ENCODE measurements at places on chromosomes 6 and 20. TPM values are rescaled to one million over a fixed set of nuclear protein-coding genes. Genes with fewer than 3 reads are reported as not detected.

The HLA-DPA1 gene
- 0.43 TPM for total RNA-seq

The FUCA2 gene
- 11.4 TPM for total RNA-seq

The CD93 gene
- 0.06 TPM for total RNA-seq

The COL19A1 gene
- total RNA-seq: 0.31 TPM

The C6orf141 gene
- 11.7 TPM for total RNA-seq

The MYMX gene
- total RNA-seq: not detected

The C6orf15 gene
- not detected for total RNA-seq

The COL21A1 gene
- total RNA-seq: 51.6 TPM

The SMOC2 gene
- total RNA-seq: 1.8 TPM

GRCh38 chr6:128305976-128306375, 214.4 kb downstream of the PTPRK start:
- H3K27me3 ChIP-seq: no peaks in the 10 kb centered on the region
- no peaks in the 10 kb centered on the region for H3K36me3 ChIP-seq
- no peak for DNase-seq
- H3K4me3 ChIP-seq: no peak overlapping the region
- peaks cover 12% of the 10 kb centered on the region for H3K4me1 ChIP-seq

- no peak for DNase-seq
- no peaks in the 10 kb centered on the region for H3K4me1 ChIP-seq
- H3K27ac ChIP-seq: no peak overlapping the region
- H3K27me3 ChIP-seq: no peaks in the 10 kb centered on the region
These were observed 43.9 kb downstream of the SLC13A3 start for GRCh38 chr20:46607191-46607848.

- no peak overlapping the region for H3K27ac ChIP-seq
- no peak for DNase-seq
- no peak overlapping the region for H3K4me3 ChIP-seq
- H3K36me3 ChIP-seq: peaks cover 13% of the 10 kb centered on the region
- peaks cover 20% of the 10 kb centered on the region for H3K4me1 ChIP-seq
- no peaks in the 10 kb centered on the region for H3K27me3 ChIP-seq
These were observed 23.2 kb downstream of the UBE2V1 start for GRCh38 chr20:50089787-50090177.

DNA sequence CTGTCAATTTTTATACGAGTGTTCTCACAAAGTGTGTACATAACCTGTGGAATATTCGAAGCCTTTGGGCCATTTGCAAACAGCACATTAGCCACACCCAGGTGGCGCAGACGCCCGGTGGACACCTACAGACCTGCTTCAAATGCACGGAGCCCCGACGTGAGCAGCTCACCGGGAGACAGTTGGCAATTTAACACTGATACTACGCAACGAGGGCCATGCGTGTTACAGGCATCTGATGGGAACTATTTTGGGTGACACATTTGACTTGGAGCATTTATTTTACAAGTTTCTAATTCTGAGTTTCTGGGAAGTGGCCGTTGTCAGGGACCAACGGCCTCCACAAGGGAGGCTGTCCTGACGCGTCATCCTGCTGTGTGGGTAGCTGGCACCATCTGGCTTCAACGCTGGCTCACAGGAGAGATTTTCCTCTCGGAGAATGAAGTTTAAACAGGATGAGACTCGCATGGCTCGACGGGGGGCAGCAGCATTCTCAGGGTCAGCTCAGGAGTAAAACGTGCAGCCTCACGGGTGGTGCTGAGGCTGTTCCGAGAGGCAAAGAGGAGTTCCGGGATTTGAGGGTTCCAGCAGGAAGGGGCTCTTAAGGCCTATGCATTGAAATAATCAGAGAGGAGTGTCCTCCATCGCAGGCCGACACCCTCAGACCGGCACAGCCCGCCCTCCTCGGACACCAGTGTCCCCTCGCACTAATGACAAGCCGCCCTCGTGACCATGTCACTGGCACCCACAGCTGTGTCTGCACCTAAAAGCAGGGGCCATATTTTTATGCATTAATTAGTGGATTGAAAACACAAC, 207.4 kb downstream of the DLL1 start:
- DNase-seq: no peak
- H3K4me1 ChIP-seq: no peaks in the 10 kb centered on the region
- no peaks in the 10 kb centered on the region for H3K36me3 ChIP-seq

GRCh38 chr6:193180-193579, 99.1 kb upstream of the DUSP22 start:
- no peaks in the 10 kb centered on the region for H3K4me1 ChIP-seq
- no peak overlapping the region for H3K27ac ChIP-seq
- DNase-seq: no peak
- H3K4me3 ChIP-seq: no peak overlapping the region

- no peak overlapping the region for H3K27ac ChIP-seq
- no peak for DNase-seq
- H3K4me3 ChIP-seq: no peak overlapping the region
- H3K27me3 ChIP-seq: peaks cover 47% of the 10 kb centered on the region
These were observed 123.4 kb upstream of the TFAP2D start for GRCh38 chr6:50589751-50590470.

DNA sequence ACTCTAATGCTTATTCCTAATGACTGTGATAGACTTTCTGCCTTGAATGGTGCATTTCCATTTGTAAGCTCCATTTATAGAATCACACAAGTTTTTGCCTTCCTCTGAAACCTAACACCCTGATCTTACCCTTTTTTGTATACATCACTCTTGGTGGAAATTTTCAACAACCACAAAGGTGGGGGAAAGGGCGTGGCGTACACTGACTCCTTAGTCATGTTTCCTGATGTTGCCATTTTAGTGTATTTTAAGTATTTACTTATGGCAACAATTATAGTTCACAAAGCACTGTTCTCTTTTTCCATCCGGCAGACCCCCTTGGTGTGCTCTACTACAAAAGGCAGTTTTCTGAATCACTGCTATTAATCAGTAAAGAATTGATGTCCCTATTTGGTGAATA, 92.0 kb downstream of the ATXN1 start:
- H3K4me3 ChIP-seq: no peak overlapping the region
- H3K4me1 ChIP-seq: peaks cover 16% of the 10 kb centered on the region
- DNase-seq: peak; percentile 88
- no peaks in the 10 kb centered on the region for H3K36me3 ChIP-seq

DNA sequence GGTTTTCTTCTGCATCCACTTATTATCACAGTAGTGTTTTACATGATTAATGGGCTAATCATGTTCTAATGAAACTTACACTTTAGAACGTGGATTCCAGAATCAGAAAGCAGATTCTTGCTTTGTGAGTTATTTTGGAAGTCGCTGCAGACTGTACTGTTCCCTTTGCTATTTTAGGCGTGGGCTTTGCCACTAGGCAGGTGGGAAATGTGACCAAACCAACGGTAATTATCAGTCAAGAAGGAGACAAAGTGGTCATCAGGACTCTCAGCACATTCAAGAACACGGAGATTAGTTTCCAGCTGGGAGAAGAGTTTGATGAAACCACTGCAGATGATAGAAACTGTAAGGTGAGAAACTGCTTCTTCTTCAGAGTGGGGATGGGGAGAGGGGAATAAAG, 598 bp downstream of the FABP7 start:
- no peaks in the 10 kb centered on the region for H3K4me1 ChIP-seq
- no peak for DNase-seq
- H3K27ac ChIP-seq: no peak overlapping the region
- no peaks in the 10 kb centered on the region for H3K36me3 ChIP-seq
- H3K27me3 ChIP-seq: no peaks in the 10 kb centered on the region
- no peak overlapping the region for H3K4me3 ChIP-seq

GRCh38 chr6:161080263-161080970, 88.8 kb downstream of the MAP3K4 start:
- H3K27ac ChIP-seq: no peak overlapping the region
- H3K4me3 ChIP-seq: no peak overlapping the region
- no peaks in the 10 kb centered on the region for H3K4me1 ChIP-seq
- no peak for DNase-seq

DNA sequence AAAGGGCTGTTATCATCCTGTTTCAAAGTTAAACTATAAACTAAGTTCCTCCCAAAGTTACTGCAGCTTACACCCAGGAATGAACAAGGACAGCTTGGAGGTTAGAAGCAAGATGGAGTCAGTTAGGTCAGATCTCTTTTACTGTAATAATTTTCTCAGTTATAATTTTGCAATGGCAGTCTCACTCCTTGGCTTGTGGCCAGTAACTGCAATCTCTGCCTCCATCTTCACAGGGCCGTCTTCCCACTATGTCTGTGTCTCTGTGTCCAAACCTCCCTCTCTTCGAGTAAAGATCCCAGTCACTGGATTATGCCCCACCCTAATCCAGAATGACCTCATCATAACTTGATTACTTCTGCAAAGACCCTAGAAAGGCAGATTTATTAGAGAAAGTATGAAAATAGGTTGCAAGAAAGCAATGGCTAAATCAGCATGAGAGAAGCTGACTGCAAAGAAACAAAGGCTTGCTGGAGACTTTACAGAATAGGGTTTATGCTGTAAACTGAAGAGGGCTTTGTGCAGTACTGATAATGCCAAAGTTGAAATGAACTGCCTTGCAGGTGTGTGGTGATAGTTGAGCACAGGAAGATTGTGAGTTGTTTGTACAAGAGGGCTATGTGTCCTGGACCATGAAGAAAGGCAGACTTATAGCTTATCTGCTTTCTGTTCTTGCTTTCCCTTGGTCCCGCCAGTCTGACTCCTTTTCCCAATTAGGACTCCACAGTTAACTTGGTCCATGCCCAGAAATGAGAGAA, 28.4 kb downstream of the GPX6 start:
- H3K27ac ChIP-seq: no peak overlapping the region
- H3K27me3 ChIP-seq: no peaks in the 10 kb centered on the region
- H3K36me3 ChIP-seq: no peaks in the 10 kb centered on the region
- DNase-seq: no peak

DNA sequence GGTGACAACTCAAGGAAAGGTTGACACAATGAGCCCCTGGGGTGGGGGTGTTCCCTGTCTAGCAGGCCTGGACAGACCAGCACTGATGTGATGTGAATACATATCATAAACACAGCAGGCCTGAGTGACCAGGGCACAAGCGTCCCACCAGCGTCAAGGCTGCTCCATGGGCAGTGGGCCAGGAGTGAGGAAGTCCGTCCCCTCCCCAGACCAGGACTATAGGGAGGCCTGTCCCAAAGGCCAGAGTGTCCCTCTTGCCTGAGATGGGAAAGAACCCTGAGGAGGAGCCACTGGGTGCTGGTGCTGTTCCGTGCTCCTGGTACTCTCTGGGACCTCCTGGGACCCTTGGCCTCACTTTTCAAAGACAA, 44.6 kb downstream of the RRBP1 start:
- no peak overlapping the region for H3K27ac ChIP-seq
- DNase-seq: no peak
- H3K4me3 ChIP-seq: no peak overlapping the region
- no peaks in the 10 kb centered on the region for H3K27me3 ChIP-seq
- peaks cover 11% of the 10 kb centered on the region for H3K36me3 ChIP-seq

- no peaks in the 10 kb centered on the region for H3K36me3 ChIP-seq
- H3K27me3 ChIP-seq: no peaks in the 10 kb centered on the region
- DNase-seq: peak; percentile 37
- H3K4me1 ChIP-seq: peaks cover 17% of the 10 kb centered on the region
- H3K27ac ChIP-seq: no peak overlapping the region
These were observed 97.3 kb downstream of the CAP2 start for GRCh38 chr6:17490724-17491123.

DNA sequence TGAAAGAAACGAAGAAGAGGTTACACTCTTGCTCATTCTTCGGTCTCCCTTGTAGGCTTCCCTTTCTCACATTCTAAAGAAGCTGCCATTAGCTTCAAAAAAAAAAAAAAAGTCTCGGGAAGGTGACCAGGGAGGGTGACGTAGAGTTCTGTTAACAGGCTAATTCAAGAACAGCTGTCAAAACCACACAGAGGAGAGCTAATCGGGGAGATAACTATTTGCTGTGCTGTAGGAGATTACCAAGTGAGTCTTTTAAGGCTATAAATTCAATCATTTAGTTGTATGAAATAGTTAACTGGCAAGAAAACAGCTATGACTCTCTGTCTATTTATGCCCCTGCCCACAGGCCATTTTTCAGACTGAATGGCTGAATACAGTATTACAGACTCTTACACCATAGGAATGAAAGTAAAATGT, 256.8 kb downstream of the SYNE1 start:
- H3K4me1 ChIP-seq: peaks cover 8% of the 10 kb centered on the region
- no peaks in the 10 kb centered on the region for H3K27me3 ChIP-seq
- H3K4me3 ChIP-seq: peak overlapping the region; percentile 39
- peak overlapping the region; percentile 66 for H3K27ac ChIP-seq
- no peaks in the 10 kb centered on the region for H3K36me3 ChIP-seq

GRCh38 chr6:36501686-36502085, 45.6 kb downstream of the STK38 start:
- no peak overlapping the region for H3K4me3 ChIP-seq
- H3K36me3 ChIP-seq: peaks cover 7% of the 10 kb centered on the region
- no peak for DNase-seq
- H3K27me3 ChIP-seq: no peaks in the 10 kb centered on the region
- no peak overlapping the region for H3K27ac ChIP-seq
- no peaks in the 10 kb centered on the region for H3K4me1 ChIP-seq

- H3K4me1 ChIP-seq: peaks cover 29% of the 10 kb centered on the region
- H3K4me3 ChIP-seq: no peak overlapping the region
- no peaks in the 10 kb centered on the region for H3K27me3 ChIP-seq
- no peak for DNase-seq
These were observed 22.2 kb downstream of the TFEB start for GRCh38 chr6:41713159-41713649.

- DNase-seq: no peak
- no peak overlapping the region for H3K4me3 ChIP-seq
- peaks cover 4% of the 10 kb centered on the region for H3K4me1 ChIP-seq
- no peaks in the 10 kb centered on the region for H3K27me3 ChIP-seq
These were observed 37.3 kb downstream of the SIM1 start for GRCh38 chr6:100427452-100427851.

DNA sequence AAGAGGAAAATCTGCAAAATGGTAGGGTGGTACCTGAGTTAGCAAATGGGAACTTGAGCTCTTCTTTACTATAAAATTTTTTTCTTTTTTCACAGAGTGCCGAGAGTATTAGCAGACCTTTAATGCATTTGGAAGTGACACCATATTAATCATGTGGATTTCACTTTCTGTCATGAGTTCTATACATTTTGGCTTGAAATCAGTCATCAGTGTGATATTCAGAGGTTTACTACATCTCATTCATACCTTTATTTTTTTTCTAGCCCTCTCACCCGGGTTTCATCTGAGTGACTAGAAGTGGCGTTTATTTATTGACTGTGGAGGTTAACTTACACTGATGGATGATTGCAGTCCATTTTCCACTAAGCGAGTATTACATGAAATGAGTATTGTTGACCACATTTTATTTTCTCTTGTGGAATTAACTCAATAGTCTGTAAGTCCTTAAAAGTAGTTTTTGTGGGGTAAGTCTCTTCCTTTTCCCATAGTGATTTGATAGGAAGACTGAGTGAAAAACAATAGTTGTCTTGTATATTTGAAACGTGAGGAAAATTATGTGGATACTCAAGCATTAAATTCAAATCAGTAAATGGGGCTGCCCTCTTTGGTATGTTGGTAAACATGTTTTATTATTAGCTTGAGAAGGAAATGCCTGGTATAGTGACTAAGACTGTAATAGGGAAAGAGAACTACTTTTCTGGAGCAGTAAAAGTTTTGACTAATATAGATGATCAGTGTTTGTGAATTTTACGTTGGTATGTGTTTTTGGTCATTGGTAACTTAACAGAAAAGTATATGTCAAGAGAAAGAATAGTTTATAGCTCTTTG, 55.5 kb downstream of the JARID2 start:
- no peak for DNase-seq
- H3K4me3 ChIP-seq: no peak overlapping the region
- no peaks in the 10 kb centered on the region for H3K27me3 ChIP-seq
- peaks cover 40% of the 10 kb centered on the region for H3K4me1 ChIP-seq
- H3K36me3 ChIP-seq: no peaks in the 10 kb centered on the region
- H3K27ac ChIP-seq: no peak overlapping the region
